ENCODE measurements at places on chromosomes 1 and 21. TPM values are rescaled to one million over a fixed set of nuclear protein-coding genes. Genes with fewer than 3 reads are reported as not detected.

DNA sequence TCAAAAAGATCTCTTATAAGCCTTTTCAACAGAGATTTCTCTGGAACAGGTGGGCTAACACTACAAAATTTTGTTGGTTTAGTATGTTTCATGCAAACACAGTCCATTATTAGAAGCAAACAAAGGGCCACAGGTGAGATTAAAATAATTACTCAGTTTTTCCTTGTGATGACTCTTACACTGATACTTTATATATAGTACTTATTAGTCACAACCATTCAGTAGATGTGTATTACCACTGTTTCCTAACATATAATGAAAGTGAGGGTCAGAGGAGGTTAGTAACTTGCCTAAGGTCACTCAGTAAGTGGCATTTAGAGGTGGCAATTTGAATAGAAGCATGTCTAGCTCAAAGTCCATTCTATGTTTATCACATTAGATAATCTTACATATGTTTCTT lies 44.2 kb downstream of the CYYR1 start:
- no peak for DNase-seq

GRCh38 chr1:207069061-207069460 lies 16.0 kb downstream of the PFKFB2 start:
- no peak for DNase-seq

GRCh38 chr1:218557731-218558130 lies 212.6 kb downstream of the TGFB2 start:
- peak; percentile 33 for DNase-seq

DNA sequence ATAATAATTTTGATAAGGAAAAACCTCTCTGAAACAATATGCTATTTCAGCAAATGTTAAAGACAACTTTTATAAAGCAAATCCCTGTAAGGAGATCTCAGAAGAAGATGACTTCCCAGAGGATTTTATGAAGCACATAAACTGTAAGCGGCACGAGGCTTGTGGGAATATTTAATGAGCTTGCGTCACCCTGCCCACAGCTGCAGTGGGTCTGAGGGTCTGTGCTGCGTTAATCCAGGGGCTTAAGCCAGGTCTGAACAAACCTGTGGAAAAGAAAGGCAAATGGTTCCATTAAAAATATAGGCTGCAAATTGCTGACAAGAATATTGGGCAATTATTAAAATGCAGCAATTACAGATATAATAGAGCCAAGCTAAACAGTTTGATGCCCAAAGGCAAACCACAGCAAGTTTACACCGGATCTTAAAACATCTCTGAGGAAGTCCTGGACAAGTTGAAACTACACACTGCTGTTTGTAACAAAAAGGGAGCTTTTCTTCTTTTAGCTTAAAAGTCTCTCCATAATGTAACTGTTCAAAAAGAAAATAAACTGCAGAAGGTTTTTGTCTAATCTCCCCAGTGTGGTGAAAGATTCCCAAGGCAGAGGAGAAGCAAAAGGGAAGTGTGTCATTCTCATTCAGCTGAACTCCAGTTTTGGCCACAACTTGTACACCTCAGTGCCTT lies 21.8 kb downstream of the TGFBR3 start:
- DNase-seq: peak; percentile 71

GRCh38 chr1:215488850-215489249 lies 78.3 kb upstream of the KCTD3 start:
- DNase-seq: no peak

DNA sequence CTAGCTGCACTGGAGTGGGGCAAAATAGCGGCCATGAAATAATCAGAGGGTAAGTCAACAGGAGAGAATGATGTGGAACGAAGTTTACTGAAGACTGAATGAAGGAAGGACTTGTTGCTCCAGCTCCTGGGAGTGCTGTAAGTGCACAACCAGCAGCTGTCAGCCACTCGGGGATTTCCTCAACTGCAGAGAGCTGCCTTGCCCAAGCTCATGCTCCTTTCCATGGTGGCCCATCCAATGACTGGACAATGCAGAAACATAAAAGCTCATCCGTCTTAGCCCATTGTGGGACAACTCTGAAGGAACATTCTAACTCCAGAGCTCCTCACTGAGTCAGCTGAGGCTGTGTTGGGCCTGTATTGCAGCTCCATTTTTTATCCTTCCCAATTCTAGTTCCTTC lies 21.1 kb upstream of the RBM15 start:
- DNase-seq: no peak

- peak; percentile 53 for DNase-seq
Observed at GRCh38 chr1:14980621-14981218, 172.8 kb upstream of the TMEM51 start.

TFAP2E gene
- total RNA-seq: 0.96 TPM

ANXA9 gene
- not detected for total RNA-seq

LAPTM5 gene
- 70.7 TPM for total RNA-seq

GRCh38 chr21:43268086-43268803 lies 99.4 kb downstream of the CRYAA start:
- no peak for DNase-seq

DNA sequence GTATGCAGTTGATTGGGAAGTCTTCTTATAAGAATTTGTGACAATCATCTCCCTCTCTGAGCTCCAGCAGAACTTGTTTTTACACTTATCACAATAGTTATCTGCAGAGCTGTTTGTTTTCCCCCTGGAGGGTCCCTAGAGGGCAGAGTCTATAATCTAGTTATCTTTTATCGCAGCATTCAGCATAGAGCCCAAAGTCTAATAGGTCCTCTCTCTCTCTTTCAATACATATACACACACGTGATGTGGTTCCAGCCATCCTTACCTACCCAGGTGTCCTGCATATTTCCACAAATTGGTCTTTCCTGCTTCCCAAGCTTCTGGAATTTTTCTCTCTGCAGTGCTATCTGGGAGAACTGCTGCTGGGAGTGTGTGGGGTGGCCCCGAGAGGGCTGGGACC lies 229.6 kb upstream of the KIAA0040 start:
- no peak for DNase-seq

KRTAP19-4 gene
- not detected for total RNA-seq

PLA2G4A gene
- total RNA-seq: 5.6 TPM

DNA sequence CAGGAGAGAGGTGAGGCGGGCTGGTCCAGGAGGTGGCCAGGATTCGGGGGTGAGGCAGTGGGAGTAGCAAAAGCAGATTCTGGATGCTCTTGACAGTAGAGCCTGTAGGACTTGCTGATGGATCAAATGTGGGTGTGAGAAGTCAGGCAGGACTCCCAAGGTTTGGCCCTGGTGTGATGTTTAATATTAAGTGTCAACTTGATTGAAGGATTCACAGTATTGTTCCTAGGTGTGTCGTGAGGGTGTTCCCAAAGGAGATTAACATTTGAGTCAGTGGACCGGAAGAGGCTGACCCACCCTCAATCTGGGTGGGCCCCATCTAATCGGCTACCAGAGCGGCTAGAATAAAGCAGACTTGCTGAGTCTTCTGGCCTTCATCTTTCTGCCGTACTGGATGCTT lies 6.8 kb upstream of the RAB4A start:
- no peak for DNase-seq

MMEL1 gene
- total RNA-seq: 2.8 TPM

- DNase-seq: no peak
Observed at GRCh38 chr21:45325206-45326168, 37.8 kb upstream of the POFUT2 start.

- DNase-seq: peak; percentile 61
Observed at GRCh38 chr1:165397944-165398343, 41.4 kb upstream of the LMX1A start.

GRCh38 chr1:74689621-74690363 lies 16.2 kb upstream of the ERICH3 start:
- peak; percentile 72 for DNase-seq

DNA sequence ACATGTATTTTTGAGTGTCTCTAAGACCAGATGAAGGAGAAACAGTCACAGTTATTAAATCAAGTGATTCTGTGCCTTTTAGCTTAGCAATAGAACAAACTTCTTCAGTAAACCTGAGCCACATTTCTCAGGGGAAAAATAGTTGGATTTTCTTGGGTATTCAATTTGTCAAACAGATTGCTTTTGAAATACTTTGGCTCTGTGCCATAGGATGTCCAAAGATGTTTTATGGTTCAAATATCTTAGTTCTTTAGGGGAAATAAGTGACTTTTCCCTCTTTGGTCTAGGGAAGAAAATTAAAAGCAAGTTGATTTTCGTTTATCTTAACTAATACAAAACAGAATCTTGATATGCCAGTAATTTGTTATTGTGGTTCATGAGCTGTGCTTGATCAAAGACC lies 125.9 kb downstream of the ATP5PO start:
- no peak for DNase-seq

- no peak for DNase-seq
Observed at GRCh38 chr1:207336559-207337467, 15.3 kb downstream of the CD55 start.

GPR25 gene
- total RNA-seq: not detected

CFAP45 gene
- total RNA-seq: 2.2 TPM

Measured in RPMI7951 (cell line).